ENCODE measurements at places on chromosomes 6 and 20.

DNA sequence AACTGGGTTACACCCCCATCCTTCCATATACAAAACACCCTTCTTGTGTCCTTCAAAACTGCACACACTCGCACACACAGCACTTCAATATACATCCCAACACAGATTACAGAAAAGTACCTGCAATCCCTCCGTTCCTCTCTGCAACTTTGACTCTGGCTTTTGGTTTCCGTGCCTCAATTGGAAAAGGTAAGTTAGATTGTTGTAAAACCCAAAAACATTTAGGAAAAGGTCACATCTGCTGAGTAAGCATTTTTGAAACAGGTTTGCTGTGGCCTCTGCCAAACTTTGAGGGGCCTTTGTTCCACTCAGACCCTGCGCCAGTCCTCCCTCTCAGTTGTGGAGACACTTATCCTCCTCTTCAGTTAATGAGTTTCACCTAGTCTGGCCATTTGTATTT lies 4.2 kb downstream of the NKX2-4 start:
- DNase-seq, result no peak

DNA sequence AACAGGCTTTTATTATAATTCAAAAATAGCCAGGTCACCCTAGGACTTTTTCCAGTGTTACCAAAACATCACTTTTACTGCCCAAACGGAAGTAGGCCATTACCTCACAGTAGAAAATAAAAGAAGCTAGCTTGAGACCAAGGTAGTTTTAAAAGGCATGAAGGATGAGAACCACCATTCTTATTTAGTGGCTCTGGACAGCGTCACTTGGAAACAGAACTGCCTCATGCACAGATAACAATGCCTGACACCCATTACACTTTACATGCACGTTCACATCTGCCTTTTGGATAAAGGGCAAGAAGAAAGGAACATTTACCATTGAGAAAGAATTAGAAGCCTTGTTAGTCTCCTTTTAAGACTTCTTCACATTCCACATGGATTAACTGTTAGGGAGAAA lies 1.9 kb upstream of the PAQR8 start:
- no peak for DNase-seq

GRCh38 chr20:47427746-47428145 lies 71.2 kb upstream of the ZMYND8 start:
- no peak for DNase-seq

DNA sequence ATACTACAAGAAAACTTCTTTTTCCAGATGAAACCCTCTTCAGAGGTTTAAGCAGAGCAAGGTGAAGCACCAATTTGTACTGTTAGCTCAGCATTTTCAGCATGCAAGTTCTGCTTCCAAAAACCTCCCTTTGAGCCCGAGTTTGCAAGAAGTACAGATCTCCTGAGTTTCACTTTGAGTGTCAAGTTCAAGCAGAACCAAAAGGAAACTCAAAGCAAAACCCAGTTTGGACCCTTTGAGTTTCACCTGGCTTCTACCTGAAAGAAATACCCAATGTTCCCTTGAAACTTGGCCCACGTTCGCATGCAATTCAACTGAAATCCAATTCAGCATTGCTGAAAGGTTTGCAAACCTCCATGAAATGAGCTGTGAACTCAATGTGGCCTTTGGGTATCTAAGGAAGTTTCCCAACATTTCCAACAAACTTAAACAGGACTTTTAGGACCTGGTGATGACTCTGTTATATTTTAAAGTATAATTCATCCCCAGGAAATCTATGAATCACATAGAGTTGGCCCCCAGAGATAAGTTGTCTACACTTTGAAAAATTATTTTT lies 62.9 kb upstream of the HBS1L start:
- DNase-seq, result no peak

GRCh38 chr6:116411284-116411623 lies 40.5 kb downstream of the DSE start:
- DNase-seq, result peak; percentile 16

- DNase-seq, result no peak
These were observed 39.6 kb downstream of the KIAA0319 start for GRCh38 chr6:24606200-24606930.

- no peak for DNase-seq
These were observed 94.6 kb downstream of the LRRC1 start for GRCh38 chr6:53889365-53889764.

GRCh38 chr20:62734881-62735280 lies 26.2 kb downstream of the NTSR1 start:
- no peak for DNase-seq

GRCh38 chr6:17904491-17905120 lies 82.8 kb downstream of the KIF13A start:
- DNase-seq, result no peak

DNA sequence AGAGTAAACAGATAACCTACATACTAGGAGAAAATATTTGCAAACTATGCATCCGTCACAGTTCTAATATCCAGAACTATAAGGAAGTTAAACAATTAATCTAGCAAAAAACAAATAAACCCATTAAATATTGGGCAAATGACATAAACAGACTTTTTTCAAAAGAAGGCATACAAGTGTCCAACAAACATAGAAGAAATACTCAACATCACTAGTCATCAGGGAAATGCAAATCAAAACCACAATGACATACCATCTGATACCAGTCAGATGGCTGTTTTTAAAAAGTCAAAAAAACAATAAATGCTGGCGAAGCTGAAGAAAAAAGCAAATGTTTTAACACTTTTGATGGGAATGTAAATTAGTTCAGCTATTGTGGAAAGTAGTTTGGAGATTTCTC lies 1117.7 kb upstream of the MAP3K7 start:
- no peak for DNase-seq

- DNase-seq, result no peak
These were observed 8.4 kb downstream of the RBBP8NL start for GRCh38 chr20:62418709-62419487.

GRCh38 chr20:23048283-23049200 lies 930 bp downstream of the THBD start:
- DNase-seq, result peak; percentile 63

GRCh38 chr6:14660806-14661579 lies 543.4 kb downstream of the CD83 start:
- DNase-seq, result no peak

DNA sequence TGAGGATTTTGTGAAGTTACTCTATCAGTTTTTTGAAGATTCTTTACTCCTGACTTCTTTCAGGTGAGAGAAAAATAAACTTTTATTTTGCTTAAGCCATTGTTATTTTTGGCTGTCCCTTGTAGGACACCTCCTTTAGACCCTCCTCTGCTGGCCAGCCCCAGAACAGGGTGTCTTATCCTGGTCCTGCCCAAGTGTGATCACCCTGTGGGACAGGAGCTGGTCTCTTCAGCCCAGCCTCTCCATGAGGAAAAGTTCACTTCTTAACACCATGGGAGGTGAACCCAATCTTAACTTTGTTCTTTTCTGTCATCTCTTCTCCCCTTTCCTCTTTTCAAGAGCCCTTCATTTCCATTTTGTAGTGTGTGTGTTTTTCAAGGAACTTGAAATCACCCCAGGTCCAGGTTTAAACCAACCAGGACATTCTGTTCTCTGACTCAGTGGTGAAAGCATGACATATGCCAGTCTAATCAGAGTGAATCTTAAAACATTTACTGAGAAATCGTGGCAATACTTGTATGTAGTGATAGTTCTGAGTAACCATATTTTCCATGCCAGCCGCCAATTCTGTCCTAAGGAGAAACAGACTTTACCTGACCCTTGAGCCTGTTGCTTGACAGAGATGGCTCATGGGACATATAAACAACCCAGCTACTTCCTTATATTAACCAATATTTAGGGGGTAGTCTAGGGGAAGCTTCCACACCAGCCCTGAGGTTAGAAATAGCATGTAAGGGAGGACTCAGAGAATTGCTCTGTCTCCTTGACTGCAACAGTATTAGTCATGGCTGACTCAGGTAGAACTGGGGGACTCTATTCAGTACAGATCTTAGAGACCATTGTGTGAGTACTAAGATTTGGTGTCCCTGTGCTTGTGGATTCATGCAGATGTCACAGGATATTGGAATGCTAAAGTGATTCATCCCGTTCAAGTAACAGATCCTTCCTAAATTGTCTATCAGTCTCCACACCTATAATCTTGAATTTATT lies 48.8 kb downstream of the FLRT3 start:
- DNase-seq, result peak; percentile 29

- DNase-seq, result no peak
These were observed 56.3 kb upstream of the ATXN1 start for GRCh38 chr6:16817594-16817993.

- DNase-seq, result no peak
These were observed 175.6 kb downstream of the FOXA2 start for GRCh38 chr20:22408521-22409402.

GRCh38 chr6:106626485-106626884 lies 2.8 kb downstream of the RTN4IP1 start:
- no peak for DNase-seq

DNA sequence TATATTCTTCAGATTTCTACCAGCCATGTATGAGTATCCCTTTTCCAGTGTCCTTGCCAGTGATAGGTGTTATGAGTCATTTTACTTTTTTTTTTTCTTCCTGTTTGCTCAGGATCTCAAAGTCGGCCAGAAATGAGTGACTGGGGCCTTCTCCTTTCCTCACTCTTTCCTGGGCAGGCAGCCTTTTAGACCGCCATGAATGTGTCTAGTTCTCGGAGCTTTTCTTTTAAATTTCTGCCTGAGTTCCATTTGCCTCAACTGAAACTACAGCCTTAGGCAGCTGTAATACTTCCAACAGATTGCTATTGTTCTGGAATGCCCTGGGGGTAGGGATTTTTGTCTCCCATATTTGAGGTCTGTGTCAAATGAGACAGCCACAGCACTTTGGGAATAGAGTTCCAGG lies 83.7 kb downstream of the STXBP5 start:
- peak; percentile 8 for DNase-seq

DNA sequence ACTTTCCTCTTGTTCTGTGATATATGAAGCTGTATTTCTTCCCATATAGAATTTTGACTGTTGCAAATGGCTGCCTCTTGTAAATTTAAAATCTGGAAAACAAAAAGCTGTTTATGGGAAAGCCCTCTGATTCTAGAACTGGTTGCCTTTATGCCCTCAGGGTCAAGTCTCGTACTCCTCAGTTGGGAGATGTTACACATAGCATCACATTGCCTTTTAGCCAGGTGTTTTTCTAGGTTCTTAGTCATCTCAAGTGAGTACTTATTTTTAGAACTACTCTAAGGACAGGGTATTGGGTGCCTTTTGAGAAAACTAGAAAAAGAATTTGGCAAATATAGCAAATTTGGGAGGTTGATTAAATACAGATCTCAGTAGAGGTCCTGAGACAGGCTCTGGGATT lies 58.5 kb downstream of the ANKS1A start:
- no peak for DNase-seq

DNA sequence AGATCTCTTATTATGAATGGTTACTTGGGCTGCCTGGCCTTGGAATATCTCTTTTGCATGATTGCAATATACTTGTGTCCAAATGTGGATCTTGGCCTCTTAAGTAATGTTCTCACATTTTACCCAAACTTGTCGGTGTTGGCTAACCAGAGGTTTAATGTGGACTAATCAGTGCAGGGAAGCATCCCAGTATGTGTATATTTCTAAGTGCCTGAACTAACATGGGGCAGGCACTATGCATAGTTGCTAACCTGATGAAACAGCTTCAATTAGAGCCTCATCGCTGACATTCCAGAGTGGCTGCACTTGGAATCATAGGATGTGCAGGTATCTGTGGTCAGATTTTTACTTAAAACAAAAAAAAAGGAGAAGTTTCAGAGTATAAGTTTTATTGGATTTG lies 160.0 kb downstream of the PDE7B start:
- DNase-seq, result no peak

- DNase-seq, result no peak
These were observed 16.8 kb downstream of the SFT2D1 start for GRCh38 chr6:166325383-166326042.

- DNase-seq, result no peak
These were observed 16.5 kb downstream of the MDFI start for GRCh38 chr6:41654698-41655151.

DNA sequence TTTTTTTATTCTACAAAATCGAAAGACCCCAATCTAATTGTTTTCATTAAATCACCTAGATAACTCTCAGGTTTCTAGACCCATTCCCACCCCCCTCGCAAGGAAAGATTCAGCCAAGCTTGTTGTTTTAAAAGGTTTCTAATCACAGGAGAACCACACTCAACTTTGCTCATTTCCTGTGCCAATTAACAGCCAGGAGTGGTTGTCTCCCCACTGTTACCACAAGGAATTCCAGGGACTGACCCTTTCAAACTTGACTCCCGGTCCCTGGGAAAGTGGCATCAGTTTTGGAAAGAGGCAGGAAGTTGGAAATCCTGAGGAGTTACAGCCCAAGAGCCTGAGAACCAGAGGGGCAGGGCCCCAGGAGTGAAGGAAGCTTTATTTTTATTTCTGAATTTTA lies 561.3 kb upstream of the JAG1 start:
- DNase-seq, result no peak

GRCh38 chr6:127566651-127567050 lies 10.3 kb upstream of the C6orf58 start:
- no peak for DNase-seq

DNA sequence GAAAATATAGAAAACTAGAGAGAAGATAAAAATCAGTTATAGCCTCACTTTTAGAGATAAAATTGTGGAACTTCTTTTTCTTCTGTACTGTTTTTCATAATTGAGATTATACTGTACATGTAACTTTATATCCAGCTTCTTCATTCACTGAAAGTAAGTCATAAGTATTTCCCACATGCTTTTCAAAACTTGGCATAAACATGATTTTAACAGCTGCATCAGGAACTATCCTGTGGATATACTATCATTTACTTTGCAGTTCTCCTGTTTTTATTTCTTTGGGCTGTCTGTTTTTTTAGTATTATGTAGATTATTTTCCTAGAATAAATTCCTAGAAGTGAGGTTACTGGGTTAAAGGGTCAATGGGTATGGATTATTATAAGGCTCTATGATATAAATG lies 14.8 kb downstream of the DSTN start:
- no peak for DNase-seq

- no peak for DNase-seq
These were observed 425.4 kb upstream of the HTR1E start for GRCh38 chr6:86511962-86512361.

- DNase-seq, result no peak
These were observed 1532.7 kb downstream of the HACE1 start for GRCh38 chr6:103326760-103327757.

DNA sequence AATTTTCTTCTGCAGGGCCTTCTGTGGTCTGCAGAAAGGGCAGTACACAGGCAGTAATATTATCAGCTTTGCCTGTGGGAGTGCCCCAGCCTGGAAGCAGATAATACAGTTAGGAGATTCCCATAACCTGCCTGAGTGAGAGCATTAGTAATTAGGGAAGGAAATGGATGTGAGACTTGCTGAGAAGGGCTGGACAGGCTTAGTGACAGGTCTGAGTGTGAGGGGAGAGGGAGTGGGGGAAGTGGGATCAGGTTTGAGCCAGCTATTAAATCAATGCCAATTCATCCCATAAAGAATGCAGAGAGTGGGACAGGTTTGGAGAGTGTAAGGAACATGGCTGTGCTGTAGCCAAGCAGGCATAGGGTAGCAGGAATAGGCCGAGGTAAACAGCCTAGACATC lies 10.1 kb upstream of the CFAP206 start:
- no peak for DNase-seq

All from AG08396 (cell line).